ENCODE measurements at places on chromosomes 3 and 15.

DNA sequence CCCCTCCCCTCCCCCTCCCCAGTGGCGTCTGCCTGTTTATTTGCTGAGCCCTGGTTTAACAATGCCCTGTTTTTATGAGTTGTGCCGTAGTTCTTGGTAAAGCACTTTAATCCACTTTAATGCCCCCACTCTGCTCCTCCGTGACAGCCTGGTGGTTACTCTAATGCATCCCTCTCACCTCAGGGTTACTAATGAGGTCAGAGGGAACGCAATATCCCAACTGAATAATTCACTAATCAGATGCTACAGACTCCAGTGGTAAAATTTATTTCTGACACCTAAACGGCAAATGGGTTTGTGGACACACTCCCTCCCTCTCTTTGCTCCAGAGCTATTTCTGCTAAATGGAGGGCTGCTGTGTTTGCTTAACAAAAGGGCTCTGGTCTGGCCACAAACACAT is 26.1 kb upstream of the NTRK3 start:
- no peak for DNase-seq

DNA sequence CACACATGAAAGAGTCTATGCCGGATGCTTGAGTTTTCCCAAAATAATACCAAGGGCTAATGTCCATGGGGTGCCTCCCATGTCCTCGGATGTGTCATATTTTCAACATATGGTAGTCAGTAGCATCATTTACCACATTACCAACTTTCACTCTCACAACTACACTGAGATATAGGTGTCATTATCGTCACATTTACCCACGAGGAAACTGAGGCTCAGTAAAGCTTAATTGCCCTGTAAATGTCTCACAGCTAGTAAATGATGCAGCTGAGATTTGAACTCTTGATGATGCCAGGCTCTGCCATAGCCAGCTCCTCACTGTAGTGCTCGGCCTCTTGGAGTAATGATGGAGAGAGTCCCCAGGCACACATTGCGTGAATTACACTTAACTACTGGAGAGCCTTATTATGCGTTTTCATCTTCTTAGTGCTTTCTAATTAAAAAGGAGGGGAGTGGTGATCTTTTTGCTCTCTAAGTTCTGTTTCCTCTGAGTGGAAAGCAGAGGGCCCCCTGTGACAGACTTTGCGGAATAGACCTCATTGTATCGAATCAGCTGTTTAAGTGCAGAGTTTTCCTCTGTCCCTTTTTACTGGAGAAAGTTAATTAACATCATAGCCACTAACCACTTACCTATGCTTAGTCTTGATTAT is 142.0 kb upstream of the SLCO3A1 start:
- no peak for DNase-seq

- DNase-seq = no peak
Measured at GRCh38 chr3:100449214-100449613, 43.2 kb upstream of the TMEM45A start.

GRCh38 chr15:99507504-99508310 is 58.1 kb upstream of the MEF2A start:
- DNase-seq = no peak

DNA sequence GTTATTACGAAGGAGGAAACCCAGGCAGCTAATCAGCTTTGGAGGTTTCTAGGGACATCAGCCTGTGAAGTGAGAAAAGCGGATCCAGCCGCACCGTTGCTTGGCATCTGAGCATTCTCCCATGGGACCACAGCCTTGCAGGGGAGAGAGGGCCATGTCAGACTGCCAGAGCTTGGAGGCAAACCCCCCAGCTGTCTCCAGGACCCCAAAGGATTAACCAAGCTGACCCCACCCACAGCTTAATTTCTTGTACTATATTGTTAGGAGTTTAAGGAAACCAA is 5.1 kb downstream of the IGDCC3 start:
- DNase-seq = no peak

DNA sequence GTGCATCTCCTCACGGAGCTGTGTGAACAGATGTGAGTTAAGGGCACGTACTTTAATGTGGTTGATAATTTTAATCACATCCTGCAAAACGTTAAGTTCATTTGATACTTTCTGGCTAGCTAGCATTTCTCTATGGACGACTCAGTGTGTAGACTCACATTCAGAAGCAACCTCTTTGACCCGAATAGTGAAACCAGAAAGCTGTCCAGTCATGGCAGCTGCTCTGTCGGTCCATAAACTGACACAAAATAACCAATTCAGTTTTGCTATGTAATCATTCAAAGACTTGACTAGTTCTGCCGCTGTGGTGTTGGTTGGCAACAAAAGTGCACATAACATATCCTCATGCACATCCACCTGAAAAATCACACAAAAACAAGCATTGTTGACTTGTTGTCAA is 3.7 kb upstream of the GFM1 start:
- DNase-seq = no peak

DNA sequence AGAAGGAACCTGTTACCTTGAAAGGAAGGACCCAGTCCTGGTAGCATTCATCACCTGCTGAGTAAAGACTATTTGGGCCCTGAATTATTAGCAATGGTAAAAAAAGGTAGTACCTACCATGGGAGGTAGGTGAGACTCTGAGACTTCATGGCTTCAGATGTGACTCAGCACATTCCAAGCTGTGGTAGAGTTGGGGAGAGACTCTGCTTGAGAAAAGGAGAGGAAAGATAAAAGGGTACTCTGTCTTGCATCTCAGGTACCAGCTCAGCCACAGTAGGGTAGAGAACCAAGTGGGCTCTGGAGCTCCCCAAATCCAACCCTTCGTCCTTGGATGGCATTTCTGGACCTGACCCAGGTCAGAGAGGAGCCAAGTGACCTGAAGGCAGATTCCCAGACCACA is 430.4 kb downstream of the TBL1XR1 start:
- DNase-seq = no peak

GRCh38 chr15:38687340-38687739 is 122.7 kb upstream of the RASGRP1 start:
- no peak for DNase-seq

GRCh38 chr3:100782348-100782747 is 73.1 kb downstream of the TFG start:
- no peak for DNase-seq

- no peak for DNase-seq
Measured at GRCh38 chr3:674116-674515, 418.7 kb upstream of the CNTN6 start.

DNA sequence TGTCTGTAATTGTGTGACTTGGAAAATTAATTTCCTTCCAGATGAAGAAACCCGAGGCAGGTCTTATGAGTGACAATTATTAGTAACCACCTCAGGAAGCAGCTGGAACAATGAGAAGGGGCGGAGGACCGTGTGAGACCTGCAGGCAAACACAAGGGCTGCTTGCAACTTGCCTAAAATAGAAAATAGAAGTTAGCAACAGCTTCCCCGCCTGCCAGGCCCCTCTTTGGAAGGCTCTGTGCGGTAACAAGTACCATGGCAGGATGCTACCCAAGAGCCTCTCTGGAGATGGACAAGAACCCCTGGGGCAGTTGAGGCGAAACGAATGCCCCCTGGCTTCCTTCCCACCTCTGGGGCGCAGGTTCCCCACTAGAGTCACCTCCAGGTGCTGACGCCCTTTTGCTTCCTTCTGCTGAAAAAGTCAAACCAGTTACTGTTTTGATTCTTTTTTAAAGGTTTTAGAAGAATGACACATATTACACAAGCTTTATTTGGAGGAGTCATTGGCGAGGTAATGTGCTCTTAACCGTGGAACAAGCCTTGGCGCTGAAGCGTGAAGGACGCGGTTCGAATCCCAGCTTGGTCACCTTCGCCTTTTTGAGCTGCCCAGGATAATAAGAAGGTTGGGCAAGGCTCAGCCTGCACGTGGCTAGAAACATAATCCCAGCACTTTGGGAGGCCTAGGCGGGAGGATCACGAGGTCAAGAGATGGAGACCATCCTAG is 47.0 kb upstream of the SYNM start:
- DNase-seq = no peak

DNA sequence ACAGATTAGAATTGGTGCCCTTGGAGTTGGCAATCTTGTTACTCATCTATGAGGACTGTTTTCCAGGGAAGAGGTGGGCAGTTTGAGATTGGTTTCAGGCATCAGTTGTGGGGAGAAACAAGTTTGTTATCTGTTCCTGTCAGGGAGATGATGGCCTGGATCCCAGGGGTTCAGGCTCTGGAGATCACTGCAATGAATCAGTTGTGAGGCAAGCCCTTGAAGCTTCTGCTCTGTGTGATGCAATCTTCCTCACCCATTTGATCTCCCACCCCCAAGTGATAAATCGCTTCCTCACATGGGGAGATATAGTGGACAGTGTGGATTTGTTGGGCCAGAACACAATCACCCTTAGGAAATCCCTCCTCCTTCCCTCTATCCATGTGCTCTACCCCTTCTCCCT is 276.6 kb upstream of the LRTM1 start:
- no peak for DNase-seq

DNA sequence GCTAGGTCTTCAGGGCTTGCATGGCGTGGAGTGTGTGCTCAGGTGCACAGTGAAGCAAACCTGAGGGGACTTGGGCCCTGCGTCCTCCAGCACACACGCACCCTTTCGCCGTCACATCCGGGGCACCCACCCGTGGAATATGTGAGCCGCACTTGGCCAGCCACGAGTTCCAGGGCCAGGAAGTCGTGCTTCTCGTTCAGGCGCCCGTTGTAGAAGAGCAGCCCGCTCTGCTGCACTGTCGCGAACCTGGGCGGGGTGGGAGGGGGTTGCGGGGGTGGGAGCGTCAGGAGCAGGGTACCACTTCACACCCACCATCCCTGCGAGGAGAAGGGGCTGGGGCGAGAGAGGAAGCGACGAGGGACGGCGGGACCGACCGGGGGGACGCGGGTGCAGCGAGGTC is 7.1 kb downstream of the CELSR3 start:
- DNase-seq = peak; percentile 26

DNA sequence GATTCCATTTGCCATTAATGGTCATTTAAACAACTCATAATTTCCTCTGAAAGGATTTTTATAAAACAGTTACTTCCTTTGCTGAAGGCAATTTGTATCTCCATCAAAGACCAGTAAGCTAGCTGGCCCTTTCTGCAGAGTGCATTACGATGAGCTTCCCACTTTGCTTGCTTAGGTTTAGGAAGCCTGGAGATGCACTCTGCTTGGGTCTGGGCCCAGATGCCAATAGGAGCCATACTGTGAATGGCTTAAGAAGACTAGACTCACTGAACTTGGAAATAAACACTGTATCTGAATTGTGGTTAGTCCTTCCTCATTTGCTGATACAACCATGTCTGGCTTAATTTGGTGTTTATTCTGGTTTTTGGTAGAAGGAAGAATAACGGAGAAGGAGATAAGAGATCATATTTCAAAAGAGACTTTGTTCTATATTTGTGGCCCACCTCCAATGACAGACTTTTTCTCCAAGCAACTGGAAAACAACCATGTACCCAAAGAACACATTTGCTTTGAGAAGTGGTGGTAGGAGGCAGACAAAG is 38.1 kb downstream of the OXNAD1 start:
- DNase-seq = no peak

- no peak for DNase-seq
Measured at GRCh38 chr3:30189900-30190299, 416.5 kb upstream of the TGFBR2 start.

DNA sequence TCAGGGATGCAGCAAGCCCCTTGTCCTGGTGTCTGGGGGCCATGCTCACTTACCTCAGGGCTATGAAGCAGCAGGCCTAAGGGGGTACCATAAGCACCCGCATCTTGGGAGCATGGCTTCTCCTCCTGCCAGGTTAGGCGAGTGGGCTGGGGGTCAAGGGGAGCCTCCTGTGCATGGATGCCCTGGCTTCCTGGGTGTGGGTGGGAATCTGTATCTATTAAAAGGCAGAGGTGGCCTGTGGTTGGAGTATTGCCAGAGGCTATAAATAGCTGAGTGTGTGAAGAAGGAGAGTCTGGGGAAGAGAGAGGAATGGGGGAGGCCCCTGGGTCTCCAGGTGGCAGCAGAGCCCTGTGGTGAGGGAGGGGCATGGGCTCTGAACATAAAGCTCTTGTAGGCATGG is 19.5 kb downstream of the ACVR2B start:
- no peak for DNase-seq

DNA sequence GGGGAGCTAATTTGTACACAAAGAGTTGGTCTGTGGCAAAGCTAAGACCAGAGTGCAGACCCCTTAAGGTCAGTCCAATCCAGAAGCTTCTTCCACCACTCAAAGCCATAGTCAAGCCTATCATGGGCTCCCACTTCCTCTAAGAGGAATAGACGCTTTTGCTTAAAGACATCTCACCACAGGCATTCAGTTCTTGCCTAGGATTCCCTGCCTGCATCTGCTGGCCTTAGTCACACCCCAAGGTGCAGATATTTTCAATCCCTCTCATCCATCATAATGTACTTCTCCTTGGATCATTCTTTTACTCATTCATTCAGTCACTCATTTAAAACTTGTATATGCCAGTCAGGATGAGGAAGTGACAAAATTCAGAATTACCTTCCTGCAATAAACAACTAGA is 179.6 kb upstream of the STT3B start:
- no peak for DNase-seq

GRCh38 chr3:190180268-190180667 is 59.6 kb upstream of the P3H2 start:
- DNase-seq = no peak

GRCh38 chr3:9915254-9916141 is 1.4 kb upstream of the IL17RC start:
- peak; percentile 15 for DNase-seq

GRCh38 chr3:72343078-72343477 is 505.2 kb downstream of the SHQ1 start:
- DNase-seq = no peak

DNA sequence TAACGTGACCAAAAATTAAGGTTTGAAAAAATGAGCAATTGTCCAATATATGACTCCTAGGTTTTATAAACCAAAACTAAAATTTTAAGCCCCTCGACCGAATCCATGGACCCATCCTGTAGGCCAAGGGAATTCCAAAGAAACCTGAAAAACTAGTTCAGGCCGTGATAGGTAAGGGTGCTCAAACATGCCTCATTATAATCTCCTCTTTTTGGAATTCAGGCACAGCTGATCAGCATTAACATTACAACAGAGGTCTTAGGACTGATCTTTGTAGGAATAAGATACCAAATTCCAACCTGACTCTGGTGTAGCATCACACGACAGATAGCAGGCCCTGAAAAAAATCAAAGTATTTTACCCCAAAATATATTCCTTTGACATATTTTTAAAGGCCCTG is 155.7 kb downstream of the NEK10 start:
- no peak for DNase-seq

GRCh38 chr3:110016235-110016815 is 679.0 kb upstream of the DPPA4 start:
- no peak for DNase-seq

DNA sequence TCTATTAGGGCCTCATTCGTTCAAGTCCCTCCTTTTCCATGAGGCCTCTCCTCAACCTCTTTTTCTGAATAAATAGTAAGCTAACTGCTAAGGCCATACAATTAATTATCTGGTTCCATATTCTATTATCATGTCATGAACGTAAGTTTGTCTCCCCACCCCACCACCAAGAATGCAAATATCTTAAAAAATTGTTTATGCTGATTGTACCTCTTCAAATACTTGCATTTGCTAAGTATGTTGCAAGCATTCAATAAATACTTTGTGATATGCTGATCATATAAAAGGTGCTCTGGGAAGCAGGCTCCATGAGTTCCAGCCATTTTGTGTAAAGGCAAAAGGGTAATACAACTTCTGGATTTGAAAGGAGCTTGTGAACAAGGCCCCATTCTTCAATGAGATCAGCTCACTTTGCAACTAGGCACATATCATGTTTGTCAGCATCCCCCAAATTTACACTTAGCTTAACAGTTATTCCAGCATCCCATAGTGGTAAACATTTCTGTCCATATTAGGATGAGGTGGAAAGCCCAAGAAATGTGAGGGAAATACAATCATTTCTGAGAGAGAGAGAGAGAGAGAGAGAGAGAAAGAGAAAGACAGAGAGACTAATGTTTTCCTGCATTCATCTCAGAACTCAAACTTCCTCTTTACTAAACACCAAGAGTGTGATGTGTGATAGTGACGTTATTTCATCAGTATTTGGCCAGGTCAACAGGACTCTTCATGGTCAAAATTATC is 33.2 kb downstream of the SLC12A8 start:
- no peak for DNase-seq

Measured in T-helper 17 cell (primary cell).